Astrocyte of the cerebellum (primary cell): ENCODE measurements at places on chromosomes 16 and 17.

GRCh38 chr16:66099306-66099705, 267.2 kb upstream of the CDH5 start:
- no peak for DNase-seq

DNA sequence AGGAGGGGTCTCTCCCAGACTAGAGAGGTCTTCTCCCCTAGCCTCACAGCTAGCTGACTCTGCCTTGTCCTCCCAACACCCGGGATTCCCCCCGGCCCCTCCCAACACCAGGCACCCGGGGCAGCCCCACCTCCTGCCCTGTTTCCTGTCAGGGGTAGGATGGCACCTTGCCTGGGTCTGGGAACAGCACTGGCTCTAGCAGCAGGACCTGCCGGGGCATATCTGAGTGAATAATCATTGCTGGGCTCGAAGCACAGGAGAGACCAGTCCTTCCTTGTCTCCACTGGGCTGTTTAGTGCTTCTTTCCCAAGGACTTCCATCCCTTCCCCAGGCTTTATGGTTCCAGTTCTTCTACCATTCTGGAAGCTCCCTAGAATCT, 25.7 kb downstream of the MINK1 start:
- no peak for DNase-seq

GRCh38 chr17:48179071-48179945, 71.7 kb downstream of the SNX11 start:
- peak; percentile 57 for DNase-seq

DNA sequence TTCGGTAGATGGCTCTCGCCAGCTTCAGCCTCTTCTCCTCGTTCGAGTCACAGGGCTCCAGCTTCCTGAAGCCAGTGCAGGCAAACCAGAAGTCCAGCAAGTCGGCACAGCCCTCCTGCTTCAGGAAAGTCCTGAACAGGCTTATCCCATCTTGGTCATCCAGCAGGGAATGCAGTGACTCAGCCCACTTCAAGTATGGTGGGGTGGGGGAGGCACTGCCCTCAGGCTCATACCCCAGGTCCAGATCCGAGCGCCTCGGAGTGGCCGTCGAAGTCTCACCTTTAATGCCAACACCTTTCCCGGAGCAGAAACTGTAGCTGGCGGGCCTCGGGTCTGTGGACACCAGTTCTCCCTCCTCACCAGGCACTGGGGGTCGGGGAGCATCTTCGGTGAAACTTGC, 5.9 kb downstream of the AXIN1 start:
- no peak for DNase-seq

DNA sequence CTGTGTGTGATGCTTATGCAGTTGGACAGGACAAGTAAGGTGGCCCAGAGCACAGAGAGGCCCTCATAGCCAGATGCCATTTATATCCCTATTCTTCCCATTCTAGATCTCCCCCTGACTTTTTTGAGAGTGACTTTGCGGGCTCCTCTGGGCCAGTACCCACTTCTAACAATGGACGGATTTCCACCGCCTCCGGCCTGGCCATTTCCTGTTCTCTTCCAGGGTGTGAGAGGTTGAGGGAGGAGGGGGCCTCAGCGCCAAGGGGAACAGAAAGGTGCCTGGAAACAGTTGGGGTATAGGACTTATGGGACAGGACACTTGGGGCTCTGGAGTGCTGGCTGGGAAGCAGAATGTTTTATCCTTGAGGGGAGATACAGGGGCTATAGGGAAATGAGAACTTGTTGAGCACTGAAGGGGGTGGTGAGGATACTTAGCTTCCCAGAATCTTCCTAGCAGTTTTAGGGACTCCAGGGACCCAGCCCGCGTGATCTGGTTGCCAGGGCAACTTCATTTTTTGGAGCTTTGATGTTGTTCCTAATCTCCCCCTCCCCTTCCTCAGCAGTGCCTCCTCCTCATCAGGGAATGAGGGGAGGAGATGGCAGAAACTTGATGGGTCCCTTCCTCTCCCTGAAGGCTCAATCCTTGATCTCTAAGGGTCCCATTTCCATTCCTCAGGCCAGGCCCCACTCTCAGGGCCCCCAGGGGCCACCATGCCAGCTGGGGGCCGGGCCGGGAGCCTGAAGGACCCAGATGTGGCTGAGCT, 3.6 kb downstream of the TAOK2 start:
- DNase-seq, result no peak

DNA sequence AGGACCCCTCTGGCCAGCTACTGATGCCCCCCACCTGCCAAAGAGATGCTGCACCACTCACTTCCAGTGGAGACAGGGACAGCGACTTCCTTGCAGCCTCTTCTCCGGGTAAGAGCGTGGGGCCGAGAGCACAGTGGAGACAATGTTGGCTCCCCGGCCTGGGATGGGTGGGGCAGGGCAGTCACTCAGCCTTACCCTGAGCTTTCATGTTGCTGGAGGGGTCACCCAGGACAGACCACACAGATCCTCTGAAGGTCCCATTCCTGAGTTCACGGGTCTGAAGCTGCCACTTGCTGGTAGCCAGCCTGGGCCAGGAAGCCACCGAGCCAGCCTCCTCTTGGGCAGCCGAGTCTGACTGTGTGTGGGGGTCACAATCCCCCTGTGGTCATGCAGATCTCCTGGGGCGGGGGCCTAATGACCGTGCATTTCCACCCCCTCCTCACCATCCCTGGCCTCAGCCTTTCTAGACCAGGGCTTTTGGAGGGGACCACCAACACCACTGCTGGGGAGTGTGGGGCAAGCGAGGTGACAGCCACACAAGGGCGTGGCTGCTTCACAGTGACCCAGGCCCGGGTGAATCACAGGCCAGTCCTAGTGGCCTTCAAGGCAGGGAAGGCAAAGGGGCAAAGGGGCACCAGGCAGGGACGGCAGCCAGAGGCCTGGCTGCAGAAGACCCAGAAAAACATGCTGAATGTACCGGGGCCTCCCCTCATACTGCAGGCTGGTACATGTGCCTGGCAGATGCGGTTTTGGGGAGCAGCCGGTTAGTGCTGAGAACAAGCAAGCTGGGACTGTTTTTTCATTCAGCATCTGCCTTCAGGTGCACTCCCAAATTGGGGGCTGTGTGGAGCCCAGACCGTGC, 10.4 kb downstream of the TAF1C start:
- no peak for DNase-seq

DNA sequence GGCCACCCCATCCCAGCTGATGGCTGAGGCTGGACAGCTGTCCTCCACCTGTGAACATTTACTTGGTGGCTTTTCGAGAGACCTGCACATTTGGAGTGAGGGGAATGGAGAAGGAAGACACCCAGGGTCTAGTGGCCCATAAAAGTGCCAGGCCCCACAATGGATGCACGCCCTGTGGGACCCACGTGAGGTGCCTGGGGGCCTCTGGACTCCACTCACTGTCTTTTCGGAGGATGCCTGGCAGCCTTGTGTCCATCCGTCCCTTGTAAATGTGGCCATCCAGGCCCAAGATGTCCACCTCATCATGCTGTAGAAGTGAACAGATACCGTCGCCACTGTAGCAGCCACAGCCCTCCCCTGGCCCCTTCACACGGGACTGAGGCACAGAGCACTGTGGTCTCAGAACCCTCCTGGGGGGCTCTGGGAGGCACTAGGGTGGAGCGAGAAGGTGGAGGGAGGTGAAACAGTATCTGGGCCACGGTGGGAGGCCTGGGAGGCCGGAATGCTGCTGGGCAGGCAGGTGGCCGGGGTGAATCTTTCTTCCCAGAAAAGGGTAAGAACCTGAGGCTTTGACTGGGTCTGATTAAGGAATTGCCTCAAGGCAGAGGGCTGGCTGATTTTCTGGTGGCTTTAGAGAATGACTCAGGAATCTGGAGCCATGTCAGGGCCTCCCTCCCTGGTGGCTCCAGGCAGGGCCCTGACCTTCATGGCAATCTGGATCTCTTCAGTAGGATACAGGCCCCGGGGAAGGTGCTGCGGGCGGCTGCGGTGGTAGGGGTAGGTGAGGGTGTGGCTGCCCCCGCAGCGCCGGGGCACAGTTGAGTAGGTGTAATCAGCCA, 11.5 kb downstream of the UBALD2 start:
- DNase-seq, result no peak

DNA sequence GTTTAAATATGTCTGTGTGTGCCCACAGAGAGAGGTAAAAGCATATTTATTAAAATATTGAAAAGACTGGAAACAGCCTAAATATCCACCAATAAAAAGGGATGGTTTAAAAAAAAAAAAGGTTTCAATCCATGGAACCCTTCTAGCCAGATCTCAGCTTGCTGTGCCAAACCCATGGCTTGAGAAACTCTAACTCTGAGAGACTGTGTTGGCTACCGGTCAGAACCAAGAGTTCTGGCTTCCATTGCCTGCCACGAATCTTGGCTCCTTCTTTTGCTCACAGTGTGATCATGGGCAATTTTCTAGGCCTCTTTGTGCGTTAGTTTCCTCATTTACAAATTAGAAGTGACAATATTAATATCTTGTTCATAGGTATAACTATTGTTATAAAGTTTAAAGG, 201.3 kb upstream of the IRX3 start:
- DNase-seq, result no peak

GRCh38 chr16:53061701-53062159, 6.9 kb downstream of the CHD9 start:
- no peak for DNase-seq

DNA sequence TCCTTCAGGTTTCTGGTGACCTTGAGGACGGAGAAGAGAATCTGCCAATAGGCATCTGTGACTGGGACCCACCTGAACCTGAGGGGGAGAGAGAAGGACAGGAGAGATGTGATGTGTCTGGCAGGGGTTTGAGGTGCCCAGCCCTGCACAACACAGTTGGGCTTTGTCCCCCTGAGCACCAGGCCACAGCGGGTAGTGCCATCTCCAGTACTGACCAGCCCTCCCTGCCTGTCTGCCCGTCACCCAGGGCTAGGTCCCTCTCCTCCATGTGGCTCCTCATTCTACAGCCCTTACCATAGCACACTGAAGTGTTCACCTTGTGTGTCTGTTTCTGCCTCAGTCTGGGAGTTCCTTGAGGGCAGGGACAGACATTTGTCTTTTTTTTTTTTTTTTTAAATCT, 30.8 kb downstream of the NLRP1 start:
- DNase-seq, result no peak

DNA sequence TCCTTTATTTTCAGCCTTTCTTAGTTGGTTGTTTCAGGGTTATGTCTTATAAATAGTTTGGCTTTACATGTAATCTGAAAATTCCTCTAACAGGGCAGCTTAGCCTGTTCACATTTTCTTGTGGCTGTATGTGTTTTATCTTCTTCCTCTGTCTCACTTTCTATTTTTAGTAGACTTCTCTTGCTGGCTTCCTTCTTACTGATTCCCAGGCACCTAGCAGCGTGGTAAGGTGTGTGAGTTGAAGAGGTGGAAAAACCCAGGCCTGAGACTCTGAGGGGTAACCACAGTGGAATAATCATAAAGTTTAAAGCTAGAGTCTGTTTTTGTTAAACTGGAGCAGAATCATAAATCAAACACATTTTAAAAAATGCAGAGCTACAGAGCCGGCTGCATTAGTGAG, 190.9 kb downstream of the LGALS9B start:
- DNase-seq, result no peak
